ENCODE measurements at places on chromosomes 2 and 18.

DNA sequence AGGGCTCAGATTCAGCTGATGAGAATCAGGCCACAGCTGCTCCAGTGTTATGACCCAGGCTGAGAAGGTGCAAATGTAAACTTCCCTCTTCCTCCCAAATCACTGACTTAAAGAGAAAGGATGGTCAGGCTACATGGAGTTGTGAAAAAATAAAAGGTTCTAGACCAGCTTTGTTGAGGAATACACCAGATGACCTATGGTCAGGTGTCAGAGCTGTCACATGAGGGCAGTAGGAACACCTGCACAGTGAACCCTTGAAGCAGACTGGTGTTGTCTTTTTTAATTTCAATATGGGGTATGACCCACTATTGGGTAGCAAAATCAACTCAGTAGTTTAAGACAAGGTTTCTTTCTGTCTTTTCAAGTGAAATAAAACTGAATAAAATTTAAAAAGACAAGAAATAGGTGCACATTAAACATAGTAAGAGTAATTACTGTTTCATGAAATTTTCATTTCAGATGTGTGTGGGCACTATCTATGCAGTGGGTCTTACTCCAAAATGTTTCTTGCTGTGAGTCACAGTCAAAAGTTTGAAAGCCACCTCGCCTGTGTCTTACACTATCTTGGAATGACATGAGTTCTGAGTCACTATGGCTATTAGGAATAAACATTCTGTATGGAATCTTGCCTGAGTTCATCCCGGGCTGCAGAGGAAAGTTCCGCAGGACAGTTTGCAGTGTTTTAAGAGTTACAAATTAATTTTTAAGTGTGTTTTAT is 83.6 kb downstream of the ACVR1 start:
- DNase-seq, result peak; percentile 76

DNA sequence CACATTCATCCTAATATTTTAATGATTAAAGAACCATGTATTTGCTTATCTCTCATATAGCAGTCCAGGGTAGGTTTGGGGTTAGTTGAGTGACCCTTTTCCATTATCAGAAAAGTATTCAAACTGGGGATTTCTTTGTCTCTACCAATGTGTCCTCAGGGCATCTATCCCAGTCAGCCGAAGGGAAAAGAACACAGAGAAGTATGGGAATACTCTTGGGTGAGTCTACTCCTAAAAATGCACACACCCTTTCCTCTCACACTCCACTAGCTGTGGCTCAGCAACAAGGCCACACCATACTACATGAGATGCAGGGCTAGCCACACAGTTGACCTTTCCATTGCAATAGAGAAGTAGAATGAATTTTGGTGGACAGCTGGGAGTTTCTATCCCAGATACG is 114.3 kb downstream of the NXPH2 start:
- no peak for DNase-seq

GRCh38 chr2:179272406-179273192 is 8.0 kb upstream of the SESTD1 start:
- peak; percentile 95 for DNase-seq

DNA sequence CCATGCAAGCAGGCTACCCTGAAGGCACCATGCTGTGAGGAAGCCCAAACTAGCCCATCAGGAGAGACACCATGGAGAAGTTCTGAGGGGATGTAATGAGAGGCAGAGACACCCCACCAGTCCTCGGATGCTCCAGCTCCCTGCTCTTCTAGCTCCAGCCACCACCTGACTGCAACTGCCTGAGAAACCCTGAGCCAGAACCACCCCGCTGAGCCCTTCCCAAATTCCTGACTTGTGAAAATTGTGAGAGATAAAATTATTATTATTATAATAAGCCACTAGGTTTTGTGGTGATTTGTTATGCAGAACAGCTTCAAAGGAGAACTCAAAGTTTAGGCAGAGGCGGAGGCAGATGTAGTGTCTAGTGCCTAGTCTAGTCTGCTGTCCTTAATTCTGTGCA is 67.1 kb upstream of the HK2 start:
- no peak for DNase-seq

- DNase-seq, result no peak
Measured at GRCh38 chr2:144376926-144377325, 143.0 kb downstream of the ZEB2 start.

GRCh38 chr2:173217116-173217840 is 137.4 kb upstream of the CDCA7 start:
- DNase-seq, result no peak

DNA sequence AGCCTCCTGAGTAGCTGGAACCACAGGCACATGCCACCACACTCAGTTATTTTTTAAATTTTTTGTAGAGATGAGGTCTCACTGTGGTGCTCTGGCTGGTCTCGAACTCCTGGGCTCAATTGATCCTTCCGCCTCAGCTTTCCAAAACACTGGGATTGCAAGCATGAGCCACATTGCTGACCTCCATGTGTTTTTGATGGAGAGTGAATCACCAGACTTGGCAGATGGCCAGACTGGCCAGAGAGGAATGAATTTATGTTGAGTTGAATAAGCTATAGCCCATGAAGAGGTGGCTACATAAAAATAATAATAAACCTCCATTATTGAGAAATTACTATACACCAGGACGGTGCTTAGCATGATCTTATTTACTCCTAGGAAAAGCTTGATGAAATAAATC is 91.5 kb downstream of the MREG start:
- peak; percentile 90 for DNase-seq

DNA sequence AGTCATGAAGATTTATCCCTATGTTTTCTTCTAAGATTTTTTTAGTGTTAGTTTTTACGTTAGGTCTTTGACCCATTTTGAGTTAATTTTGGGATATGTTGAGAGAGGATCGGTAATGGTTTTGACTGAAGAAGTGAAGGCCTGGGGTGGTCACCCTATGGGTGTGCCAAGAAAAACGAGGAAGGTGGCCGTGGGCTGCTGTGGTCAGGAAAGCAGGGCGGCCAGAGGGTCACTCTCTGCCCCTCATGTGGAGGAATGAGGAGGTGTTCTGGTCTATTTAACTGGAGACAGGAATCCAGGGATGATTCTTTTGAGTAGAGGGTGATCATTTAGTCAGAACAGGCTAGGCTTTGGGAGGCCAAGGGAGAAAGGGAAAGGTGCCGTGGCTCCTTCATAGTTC is 50.7 kb downstream of the MYO7B start:
- DNase-seq, result no peak

GRCh38 chr18:47737956-47738355 is 192.5 kb downstream of the SMAD2 start:
- no peak for DNase-seq
